ENCODE measurements at places on chromosomes 4 and X.

- DNase-seq = no peak
These were observed 117.3 kb downstream of the NKX6-1 start for GRCh38 chr4:84381759-84382158.

DNA sequence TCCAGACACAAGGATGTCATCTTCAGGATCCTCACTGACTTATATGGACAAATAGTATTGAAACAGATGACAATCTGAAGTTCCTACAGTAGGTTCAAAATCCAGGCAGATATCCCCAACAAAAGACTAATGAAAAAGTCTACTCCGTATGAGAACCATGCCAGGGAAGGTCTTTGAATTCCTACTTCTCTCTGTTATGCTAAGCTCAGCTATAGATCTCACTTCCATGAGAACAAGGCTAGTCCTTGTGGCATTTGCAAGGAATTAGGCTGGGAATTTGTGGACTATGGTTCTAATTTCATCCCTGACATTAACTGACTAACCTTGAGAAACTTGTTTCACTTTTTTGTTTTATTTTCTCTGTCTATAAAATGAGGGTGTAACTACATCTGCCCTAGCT lies 229.8 kb downstream of the IL1RAPL2 start:
- no peak for DNase-seq

- DNase-seq = no peak
These were observed 63.1 kb upstream of the NDP start for GRCh38 chrX:44036336-44036735.

DNA sequence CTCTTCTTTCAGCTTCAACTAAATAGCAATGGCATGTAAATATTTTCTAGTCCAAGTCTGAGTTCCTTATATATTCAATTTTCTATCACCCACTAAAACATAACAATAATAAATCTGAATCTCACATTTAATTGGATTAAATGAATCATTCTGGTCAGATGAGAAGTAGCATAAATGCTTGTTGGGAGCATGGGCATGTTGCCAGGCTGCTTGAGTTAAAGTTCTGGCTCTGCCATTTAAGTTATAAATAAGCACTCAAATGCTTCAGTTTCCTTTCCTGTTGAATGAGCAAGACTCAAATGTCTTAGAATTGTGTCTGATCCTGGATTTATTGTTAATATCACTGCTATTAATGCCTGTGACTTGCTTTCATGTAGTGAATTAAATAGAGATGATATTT lies 496.3 kb downstream of the STPG2 start:
- no peak for DNase-seq

DNA sequence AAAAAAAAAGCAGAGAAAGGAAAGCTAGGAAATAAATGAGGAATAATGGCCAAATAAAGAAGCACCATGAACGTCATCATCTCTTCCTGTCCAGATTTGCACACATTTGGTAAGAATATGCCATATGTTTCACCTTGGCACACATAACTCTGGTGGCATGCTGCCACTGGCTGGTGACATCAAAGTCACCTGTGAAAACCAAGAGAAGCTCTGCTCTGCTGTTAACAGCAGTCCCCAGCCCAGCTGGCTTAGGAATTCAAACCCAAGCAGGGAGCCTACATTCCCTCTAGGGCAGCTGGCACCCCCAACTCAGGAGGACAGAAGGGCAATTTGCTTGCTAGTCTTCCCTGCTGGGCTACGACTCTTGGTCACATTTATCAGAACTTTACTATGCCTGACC lies 77.6 kb downstream of the RASL11B start:
- no peak for DNase-seq

GRCh38 chrX:115679460-115679859 lies 118.5 kb downstream of the PLS3 start:
- no peak for DNase-seq

DNA sequence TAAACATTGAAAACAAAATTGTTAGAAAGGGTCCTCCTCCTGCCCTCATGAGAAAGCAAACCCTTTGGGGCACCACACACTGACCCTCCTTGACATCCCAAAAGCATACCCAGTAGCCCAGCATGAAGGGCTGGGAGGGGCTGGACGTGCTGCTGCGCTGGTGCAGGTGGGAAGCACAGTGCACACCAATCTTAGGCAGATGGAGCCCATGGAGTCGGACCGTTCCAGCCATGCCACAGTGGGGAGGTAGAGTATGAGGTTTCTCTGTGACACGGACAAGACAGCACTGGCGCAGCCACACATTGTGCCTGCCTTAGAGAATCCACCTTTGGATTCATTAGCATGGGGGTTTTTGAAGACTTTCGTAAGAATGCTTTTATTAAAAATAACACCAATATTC lies 544.2 kb upstream of the FRG1 start:
- no peak for DNase-seq

DNA sequence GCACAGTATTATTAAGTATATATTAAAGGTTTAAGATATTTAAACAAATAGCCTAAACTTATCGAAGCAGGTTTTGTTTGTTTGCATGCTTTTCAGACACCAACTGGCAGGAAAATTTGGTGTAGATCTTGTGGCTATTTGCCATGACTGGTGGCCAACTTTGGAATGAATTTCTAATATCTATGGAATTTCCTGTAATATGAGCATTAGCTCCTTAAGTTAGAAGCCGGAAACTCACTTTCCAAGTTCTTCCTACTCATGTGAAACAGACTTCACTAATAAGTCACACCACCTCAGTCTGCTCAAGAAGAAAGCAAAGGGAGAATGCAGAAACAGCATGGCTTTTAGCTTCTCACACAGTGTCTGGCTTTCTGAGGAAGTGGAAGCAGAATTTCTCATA lies 563.9 kb downstream of the GRXCR1 start:
- no peak for DNase-seq

- DNase-seq = no peak
These were observed 82.3 kb downstream of the FREM3 start for GRCh38 chr4:143617994-143618679.

GRCh38 chr4:129246145-129246544 lies 150.2 kb downstream of the C4orf33 start:
- DNase-seq = no peak

GRCh38 chr4:88531549-88531948 lies 8.0 kb upstream of the PYURF start:
- no peak for DNase-seq

DNA sequence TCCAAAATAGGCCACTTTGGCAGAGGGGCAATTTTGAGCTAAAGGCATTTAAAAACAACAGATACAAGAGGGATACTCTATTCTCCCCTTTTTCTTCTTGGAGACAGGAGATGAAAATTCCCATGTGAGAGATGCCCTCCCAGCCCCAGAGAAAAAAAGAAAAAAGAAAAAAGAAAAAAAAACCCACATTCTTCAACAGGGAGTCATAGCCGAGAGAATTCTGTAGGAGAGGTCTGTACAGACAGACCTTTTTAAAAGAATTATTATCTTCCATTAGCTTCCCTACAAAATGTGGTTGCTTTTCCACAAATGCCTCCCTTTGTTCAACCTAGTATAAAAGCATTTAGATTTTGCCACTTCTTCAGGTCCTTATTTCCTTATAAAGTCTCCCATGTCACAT lies 89.9 kb downstream of the SPCS3 start:
- no peak for DNase-seq

GRCh38 chr4:48108309-48109073 lies 25.6 kb downstream of the TXK start:
- DNase-seq = no peak

- no peak for DNase-seq
These were observed 44.5 kb upstream of the SCML1 start for GRCh38 chrX:17692709-17693346.

GRCh38 chr4:34271479-34272355 lies 1972.6 kb downstream of the ARAP2 start:
- DNase-seq = no peak

GRCh38 chr4:3803946-3804345 lies 37.8 kb downstream of the ADRA2C start:
- DNase-seq = no peak

- DNase-seq = no peak
These were observed 74.7 kb downstream of the CEP44 start for GRCh38 chr4:174358410-174358809.

- DNase-seq = no peak
These were observed 2.7 kb upstream of the NEUROG2 start for GRCh38 chr4:112518675-112519074.

DNA sequence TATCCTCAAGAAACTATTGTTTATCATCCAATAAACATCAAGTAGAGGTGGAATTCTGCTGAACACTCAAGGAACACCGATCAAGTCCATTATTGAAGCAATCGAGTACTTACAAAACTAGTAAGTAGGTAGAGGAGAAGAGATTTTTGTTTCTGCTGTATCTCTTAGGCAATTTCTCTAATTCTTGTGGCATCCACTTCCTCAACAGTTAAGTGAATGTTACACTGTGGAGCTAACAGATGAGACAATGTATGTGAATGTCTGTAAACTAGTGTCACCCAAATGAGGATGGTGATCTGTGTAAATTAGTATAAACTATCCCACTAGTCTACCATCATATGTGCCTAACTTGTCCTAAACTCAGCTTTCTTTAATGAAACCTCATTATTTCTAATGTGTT lies 261.6 kb downstream of the ARHGAP24 start:
- DNase-seq = no peak

- no peak for DNase-seq
These were observed 43.1 kb downstream of the GASK1B start for GRCh38 chr4:158129694-158130093.

DNA sequence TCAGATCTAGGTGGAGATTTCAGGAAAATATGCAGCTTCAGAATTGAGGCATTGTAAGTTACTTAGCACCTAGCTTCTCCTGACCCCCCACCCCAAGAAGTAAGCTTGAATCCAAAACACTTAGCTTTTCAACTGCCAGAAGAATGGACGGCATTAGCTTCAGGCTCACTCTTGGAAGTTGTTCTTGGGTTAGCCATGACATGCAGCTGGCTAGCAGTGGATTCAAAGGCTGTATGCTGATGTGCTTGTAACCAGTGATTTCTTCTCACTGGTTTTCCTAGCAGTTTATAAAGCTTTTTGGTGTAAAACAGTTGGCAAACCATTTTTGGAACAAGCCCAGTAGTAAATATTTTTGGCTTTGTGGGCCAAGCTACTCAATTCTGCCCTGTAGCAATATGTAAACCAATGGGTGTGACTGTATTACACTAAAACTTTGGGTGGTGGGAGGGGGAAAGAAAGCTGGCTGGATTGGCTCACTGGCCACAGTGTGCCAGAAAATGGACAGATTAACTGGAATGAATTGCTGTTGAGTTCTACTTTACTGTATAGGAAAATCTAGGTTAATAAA lies 85.6 kb downstream of the SHROOM2 start:
- DNase-seq = no peak

GRCh38 chrX:78029663-78030062 lies 60.2 kb upstream of the PGAM4 start:
- no peak for DNase-seq

DNA sequence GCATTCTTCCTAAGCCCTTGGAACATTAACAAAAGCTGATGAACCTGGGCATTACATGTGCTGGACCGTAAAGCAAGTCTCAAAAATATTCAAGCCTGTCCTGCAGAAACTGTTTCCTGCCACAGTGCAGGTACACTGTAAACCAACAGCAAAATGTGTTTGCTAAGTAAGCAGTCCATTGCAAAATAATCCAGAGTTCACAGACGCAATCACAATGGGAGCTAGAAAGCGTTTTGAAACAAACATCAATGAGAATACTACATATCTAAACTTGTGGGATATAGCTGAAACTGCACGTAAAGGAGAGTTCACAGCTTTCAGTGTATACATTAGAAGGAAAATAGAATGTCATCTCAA lies 61.6 kb downstream of the RGS12 start:
- no peak for DNase-seq

- no peak for DNase-seq
These were observed 66.3 kb downstream of the N4BP2 start for GRCh38 chr4:40122941-40123340.

DNA sequence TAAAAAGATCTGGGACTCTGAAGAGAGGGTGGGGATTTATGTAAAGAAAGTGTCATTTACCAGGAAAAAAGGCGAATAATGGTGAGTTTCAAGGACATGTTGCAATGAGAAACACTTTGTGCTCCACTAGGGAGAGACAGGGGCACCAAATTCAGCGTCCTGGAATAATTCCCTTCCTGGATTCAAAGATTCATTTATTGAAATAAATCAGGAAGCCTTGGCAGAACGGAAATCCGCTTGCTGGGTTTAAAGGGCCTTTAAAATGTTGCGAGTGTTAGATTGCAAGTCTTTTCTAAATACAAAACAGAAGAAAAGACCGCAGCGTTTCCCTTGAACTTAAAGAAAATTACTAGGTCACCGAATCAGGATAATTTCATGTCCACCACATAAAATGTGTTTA lies 3.8 kb upstream of the ZIC3 start:
- DNase-seq = no peak

DNA sequence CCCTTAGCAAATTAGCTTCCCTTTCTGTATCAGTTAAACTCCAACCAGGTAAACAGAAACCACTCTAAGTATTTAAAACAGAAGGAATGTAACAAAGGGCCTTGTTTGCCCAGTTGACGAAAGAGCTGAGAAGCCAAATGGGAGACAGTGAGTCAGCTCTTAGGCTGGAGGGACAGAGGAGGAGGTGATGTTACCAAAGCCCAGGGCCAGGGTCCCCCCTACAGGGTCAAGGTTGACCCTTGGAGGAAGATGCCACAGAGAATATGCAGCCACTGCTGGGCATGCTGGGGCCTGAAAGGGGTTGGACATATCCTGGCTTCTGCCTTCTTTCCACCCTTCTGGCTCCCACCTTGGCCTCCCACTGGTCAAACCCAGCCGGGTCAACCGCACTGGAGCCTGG lies 38.3 kb upstream of the LGI2 start:
- no peak for DNase-seq

- DNase-seq = no peak
These were observed 325.2 kb downstream of the LDB2 start for GRCh38 chr4:16573206-16573605.

DNA sequence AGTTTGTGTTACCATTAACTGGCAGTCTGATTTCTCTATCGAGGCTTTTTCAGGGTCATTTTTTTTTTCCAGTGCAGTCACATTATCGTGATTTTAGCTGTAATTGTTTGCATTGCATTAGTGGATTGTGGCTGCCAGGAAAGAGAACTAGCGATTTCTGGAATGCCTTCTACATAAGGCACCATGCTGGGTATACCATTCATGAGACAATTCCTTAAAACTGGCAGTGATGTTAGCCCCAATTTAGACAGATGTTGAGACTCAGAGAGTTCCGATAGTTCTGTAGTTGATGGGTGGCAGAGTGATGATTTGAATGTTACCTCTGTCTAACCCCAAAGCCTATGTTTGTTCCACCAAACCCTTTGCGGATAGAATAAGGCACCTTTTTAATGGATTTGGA lies 175.4 kb upstream of the TENM3 start:
- DNase-seq = no peak

GRCh38 chr4:106852426-106852825 lies 183.7 kb downstream of the DKK2 start:
- DNase-seq = no peak

GRCh38 chrX:65196758-65197360 lies 220.6 kb upstream of the ZC4H2 start:
- DNase-seq = no peak

- no peak for DNase-seq
These were observed 869.5 kb upstream of the EPHA5 start for GRCh38 chr4:66539745-66540144.

GRCh38 chr4:38871593-38871992 lies 4.0 kb downstream of the FAM114A1 start:
- no peak for DNase-seq

GRCh38 chr4:159049780-159050375 lies 53.0 kb upstream of the RAPGEF2 start:
- no peak for DNase-seq

All from stimulated activated CD4-positive, alpha-beta T cell treated with anti-CD3 and anti-CD28 coated beads, Interleukin-1b, Interleukin-23, amount 100 ng/mL, for 1 hour (primary cell).